Activated naive CD8-positive, alpha-beta T cell treated with anti-CD3 and anti-CD28 coated beads, Interleukin-2, amount 10 ng/mL, durations not matched to agents 7 days and 5 days (primary cell): ENCODE measurements at places on chromosomes 13 and 19. TPM values are rescaled to one million over a fixed set of nuclear protein-coding genes. Genes with fewer than 3 reads are reported as not detected.

The PEX11G gene
- 1.3 TPM for total RNA-seq

DNA sequence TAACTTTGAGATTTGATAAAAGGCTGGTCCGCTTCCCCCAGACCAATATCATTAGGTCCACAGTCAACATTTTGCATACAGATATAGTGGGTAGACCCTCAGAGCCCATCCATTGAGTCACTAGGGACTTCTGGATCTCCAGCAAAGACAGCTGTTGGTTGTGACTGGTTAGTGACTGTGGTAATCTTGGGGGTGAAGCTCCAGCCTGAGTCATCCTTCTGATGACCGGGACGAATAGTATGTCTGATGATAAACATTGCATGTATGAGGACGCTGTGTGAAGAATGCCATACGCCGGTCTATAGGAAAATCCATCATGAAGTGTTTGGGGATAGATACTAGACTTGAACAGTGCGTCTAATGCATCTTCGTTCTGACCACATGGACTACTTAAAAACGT is 307.0 kb downstream of the UQCRFS1 start:
- DNase-seq: no peak

DNA sequence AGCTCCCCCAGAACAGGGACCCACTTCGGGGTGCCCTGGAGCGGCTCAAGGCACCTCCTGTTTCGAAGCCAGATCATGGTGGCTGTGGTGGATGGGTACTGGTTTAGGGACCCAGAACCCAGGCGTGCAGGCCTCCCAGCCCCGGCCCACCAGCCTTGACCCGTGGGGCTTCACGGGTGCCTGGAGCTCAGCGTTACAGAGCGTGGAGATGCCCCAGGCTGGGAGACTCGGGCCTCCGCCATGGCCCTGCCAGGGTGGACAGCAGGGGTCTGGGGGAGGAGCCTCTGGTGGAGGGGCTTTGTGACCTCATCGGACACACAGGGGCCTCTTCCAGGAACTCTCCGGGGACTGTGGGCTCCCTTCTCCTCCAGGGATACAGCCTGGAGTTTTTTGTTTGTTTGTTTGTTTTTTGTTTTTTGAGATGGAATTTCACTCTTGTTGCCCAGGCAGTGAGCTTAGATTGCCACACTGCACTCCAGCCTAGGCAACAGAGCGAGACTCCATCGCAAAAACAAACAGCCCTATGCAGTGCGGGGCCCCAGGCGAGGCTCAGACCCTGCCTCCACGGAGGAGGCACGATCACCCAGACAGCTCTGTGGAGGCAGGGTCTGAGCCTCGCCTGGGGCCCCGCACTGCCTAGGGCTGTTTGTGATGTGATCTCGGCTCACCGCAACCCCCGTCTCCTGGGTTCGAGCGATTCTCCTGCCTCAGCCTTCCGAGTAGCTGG is at the start of gene GARIN5B:
TSS of gene GARIN5B (minus strand) at position 271 of the 727 bp plus-strand sequence. CDS start at position 77, 194 bp downstream.
- DNase-seq: no peak

The KLK8 gene
- total RNA-seq: not detected

DNA sequence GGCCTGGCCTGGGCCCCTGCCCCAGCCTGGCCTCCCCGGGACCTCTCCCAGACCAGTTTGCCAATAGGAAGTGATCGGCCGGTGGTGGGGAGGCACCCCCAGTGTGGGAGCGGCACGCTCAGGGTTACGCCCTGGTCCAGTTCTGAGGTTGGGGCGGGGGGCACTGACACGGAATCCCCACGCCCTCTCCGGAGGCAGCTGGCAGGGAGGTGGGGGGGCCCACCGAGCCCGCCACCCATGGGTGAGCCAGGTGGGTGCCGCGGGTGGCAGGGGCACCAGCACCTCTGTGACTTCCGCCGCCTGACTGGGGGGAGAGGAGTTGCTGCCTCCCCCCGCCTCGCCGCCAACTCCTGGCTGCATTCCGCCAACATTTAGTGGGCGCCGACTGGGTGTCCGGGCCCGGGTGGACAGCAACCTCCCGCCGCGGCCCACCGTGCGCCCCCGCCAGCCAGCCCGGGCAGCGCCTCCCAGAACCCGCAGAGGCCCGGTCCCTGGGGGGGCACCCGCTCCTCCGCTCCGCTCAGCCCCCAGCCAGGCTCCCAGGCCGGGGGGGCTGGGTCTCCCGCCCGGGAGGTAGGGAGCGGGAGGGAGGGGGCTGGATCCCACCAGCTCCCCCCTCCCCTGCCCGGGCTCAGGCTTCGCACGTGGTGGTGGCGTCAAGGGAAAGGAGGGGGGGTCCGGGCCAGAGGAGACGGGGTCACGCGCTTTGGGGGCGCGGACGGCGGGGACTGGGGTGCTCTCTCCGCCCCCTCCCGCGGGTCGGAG is 2.0 kb downstream of the ZBTB7A start:
- peak; percentile 66 for DNase-seq

GRCh38 chr13:94825507-94825906 is 113.2 kb upstream of the SOX21 start:
- no peak for DNase-seq

The TIMM50 gene
- total RNA-seq: 42.8 TPM

- DNase-seq: no peak
Measured at GRCh38 chr19:46674416-46675178, 13.6 kb upstream of the DACT3 start.

GRCh38 chr19:33376423-33376822 is 2.9 kb downstream of the CEBPG start:
- DNase-seq: no peak

The ZNF225 gene
- total RNA-seq: 9.2 TPM

DNA sequence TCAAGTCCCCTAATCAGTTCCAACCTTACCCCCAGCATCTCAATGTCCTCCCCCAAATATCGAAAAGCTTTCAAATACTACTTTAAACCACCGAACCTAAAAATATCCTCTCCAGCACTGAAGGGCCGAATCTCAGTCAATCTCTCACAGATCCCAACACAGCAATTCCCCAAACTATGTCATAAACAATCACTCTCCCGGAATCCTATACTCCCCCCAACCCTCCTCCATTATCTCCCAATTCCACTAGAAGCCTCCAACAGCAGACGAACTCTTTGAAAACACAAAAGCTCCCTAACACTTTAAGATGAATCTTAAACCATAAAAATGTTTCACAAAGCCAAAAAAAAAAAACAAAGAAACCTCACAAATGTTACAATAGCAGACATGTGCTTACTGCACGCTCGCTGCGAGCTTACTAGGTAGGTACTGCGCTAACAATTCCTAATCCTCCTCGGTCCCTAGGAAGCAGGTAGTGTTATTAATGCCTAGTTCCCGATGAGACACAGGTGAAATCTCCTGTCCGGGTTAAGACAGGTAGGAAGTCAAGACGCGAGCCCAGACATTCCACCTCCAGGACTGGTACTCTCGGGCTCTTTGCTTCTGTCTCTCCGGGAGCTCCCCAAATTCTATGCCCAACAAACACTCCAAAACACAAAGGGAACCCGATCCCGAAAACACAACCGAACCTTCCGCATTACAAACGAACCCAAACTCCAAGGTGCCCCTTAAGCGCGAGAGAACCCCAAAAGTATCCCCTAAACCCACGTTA is 14.2 kb downstream of the FBXO46 start:
- no peak for DNase-seq

- DNase-seq: no peak
Measured at GRCh38 chr19:34675919-34676318, 1.0 kb downstream of the SCGB2B2 start.

The LHB gene
- total RNA-seq: not detected

The LRCH1 gene
- 18.9 TPM for total RNA-seq

- no peak for DNase-seq
Measured at GRCh38 chr13:107299717-107300116, 731.8 kb upstream of the ARGLU1 start.

GRCh38 chr19:55261671-55262126 is 2.9 kb upstream of the PPP6R1 start:
- no peak for DNase-seq

DNA sequence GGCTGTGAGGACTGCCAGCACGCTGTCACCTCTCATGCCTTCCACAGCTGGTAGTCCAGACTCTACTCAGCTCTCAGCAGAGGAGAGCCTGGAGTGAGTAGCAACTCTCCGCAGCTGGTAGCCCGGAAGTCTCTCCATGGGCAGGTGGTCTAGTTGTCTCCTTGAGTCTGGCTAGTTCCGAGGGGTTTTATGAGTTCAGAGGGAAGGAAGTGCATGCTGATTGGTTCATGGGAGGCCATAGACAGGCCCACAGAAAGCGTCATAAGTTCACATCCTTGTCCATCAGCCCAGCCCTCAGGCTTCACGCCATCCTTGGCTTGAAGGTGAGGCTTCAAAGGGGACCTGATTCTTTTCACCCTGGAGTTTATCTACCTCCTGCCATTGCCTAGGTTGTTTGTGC is 2662.4 kb upstream of the PCDH20 start:
- no peak for DNase-seq

- DNase-seq: no peak
Measured at GRCh38 chr19:30228113-30228834, 143.9 kb upstream of the ZNF536 start.

The ZNF560 gene
- total RNA-seq: 0.34 TPM

- no peak for DNase-seq
Measured at GRCh38 chr19:45705115-45705514, 12.6 kb downstream of the QPCTL start.

- DNase-seq: peak; percentile 77
Measured at GRCh38 chr19:49506575-49507105, 5.8 kb upstream of the FCGRT start.
